ENCODE measurements at places on chromosomes 3 and 15. TPM values are rescaled to one million over a fixed set of nuclear protein-coding genes. Genes with fewer than 3 reads are reported as not detected.

- peaks cover 4% of the 10 kb centered on the region for H3K4me1 ChIP-seq
- no peak overlapping the region for H3K27ac ChIP-seq
- no peaks in the 10 kb centered on the region for H3K36me3 ChIP-seq
- H3K4me3 ChIP-seq, result no peak overlapping the region
- DNase-seq, result peak; percentile 81
- H3K27me3 ChIP-seq, result no peaks in the 10 kb centered on the region
These were observed 17.6 kb upstream of the CCDC174 start for GRCh38 chr3:14633819-14634424.

Gene SLC12A1
- polyA plus RNA-seq, result not detected

Gene CAND2
- polyA plus RNA-seq, result 1.2 TPM

Gene SLC24A5
- polyA plus RNA-seq, result not detected
